Activated naive CD8-positive, alpha-beta T cell treated with anti-CD3 and anti-CD28 coated beads for 36 hours (primary cell): ENCODE measurements at places on chromosomes 16 and 17.

- no peak for DNase-seq
Observed at GRCh38 chr16:78375055-78375679, 275.7 kb downstream of the WWOX start.

- no peak for DNase-seq
Observed at GRCh38 chr16:70750893-70751467, 50.0 kb downstream of the VAC14 start.

DNA sequence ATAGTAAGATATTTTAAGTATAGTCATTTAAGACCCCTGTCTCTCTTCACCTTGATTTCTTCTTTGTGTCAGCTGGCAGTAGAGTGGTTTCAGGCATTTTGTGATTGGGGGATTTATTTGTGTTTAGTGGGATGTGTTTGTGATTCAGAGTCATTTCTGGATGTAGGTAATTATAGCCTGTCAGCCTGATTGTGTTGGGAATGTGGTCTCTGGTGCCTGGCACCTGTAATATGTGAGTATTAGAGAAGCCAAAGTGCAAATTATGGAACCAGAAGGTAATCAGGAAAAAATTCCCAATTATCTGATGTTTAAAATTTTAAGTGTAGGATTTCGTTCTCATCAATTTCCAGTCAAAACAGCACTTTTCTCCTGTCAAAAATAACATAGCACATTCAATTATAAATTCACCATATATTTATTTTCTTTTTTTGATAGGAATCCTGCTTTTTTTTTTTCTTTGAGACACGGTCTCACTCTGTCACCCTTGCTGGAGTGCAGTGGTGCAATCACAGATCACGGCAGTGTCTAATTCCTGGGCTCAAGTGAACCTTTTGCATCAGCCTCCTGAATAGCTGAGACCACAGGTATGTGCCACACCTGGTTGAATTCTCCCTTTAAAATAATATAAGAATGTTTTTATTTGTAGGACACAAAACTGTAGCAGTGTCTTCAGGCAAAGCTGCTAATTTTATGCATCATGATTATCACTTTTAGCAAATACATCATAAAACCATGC is 42.7 kb downstream of the ATF7IP2 start:
- DNase-seq = no peak

DNA sequence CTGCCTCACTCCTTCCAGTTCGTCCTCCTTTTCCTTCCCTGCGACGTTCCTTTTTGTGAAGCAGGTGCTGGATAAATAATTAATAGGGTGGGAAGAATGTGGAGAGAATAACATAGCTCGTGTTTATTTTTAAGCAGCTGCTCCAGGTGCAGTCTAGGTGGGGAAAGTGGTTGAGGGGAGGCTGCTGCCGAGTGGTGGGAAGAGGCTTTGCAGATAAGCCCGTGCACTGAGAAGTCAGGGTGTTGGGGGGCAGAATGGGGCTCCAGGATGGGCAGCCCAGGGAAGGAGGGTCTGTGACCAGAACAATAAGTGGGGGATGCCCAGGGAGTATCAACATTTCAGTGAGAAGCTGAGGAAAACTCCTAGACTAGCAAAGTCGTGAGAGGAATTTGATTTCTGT is 300.5 kb downstream of the CPPED1 start:
- DNase-seq = no peak

DNA sequence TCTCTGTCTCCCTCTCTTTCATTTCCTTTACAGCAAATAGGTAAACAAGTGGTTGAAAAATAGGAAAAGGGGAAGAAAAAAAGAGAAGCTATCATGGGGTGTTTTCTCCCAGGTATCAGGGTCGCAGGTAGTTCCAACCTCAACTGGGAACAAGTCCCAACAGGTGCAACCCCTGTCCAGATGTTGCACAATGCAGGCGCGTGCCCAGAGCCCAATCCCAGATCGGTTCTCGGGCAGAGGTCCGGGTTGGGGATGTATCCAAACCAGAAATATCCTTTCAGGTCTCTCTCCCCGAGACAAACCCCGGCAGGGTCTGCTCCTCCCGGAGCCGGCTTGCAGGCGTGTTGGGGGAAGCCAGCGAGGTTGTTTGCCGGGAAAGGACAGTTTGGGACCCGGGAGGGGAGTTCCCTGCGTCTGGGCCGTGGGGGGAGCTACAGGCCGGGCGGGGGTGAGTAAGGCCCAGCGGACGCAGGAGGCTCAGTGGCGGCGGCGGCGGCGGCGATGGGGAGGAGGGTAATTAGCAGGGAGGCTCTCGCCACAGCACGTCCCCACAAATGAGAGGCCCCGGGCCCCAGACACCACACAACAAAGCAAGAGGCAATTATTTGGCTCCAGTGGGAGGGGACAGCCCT is 21.2 kb upstream of the SP6 start:
- no peak for DNase-seq

GRCh38 chr17:42358434-42358833 is 29.8 kb downstream of the STAT3 start:
- no peak for DNase-seq

GRCh38 chr17:50194140-50194933 is 7.1 kb downstream of the COL1A1 start:
- no peak for DNase-seq

GRCh38 chr17:46264456-46265198 is 30.3 kb upstream of the LRRC37A start:
- no peak for DNase-seq

DNA sequence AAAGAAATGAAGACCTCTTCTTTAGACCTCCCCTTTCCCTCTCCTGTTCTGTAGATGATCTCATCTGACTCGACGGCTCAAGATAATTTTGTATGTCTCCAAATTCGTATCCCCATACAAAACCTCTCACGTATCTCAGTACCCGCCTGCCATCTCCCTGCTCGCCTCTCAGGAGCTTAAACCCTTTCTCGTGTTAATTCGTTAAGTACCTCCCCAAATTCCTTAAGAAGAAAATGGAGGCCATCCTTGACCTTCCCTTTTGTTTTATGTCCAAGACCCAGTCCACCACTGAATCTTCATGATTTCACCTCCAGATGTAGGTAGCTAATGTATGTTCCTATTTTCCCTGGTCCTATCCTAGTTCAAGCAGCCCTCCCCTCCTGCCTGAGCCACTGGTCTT is 41.6 kb downstream of the OR3A1 start:
- no peak for DNase-seq

DNA sequence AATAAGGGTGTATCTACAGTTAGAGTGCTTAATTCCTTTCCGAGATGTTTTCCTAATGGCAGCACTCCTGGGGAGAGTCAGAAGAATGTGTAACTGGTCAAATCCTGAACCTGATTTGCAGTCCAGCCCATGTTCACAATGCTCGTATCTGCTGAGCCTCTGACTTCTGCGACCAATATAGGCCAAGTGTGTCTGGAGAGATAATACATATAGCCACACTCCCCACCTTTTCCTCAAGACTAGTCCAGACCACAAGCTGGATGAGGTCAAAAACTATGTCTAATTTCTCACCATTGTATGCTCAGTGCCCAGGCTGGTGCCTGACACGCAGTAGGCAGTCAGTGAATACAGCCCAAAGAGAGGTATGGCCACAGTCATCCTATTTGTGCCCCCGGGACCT is 58.0 kb downstream of the XYLT1 start:
- DNase-seq = no peak

DNA sequence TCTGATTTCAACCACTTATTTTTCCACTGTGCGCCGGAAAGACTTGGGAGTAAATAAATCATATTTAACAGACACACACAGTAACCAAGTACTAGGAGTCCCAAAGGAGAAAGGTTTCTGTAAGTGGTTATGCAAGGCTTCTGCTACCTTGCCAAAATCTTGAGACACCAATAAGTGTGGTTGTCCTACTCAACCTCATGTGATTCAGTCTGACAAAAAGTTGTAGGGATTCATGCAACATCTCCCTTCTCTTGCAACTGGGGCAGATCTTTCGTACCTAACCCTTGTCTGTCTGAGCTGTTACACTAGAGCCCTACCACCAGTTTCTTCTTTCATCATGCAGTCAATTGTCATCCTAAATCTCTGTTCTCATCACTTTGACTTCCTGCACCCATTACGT is 69.9 kb upstream of the NUDT7 start:
- DNase-seq = no peak

DNA sequence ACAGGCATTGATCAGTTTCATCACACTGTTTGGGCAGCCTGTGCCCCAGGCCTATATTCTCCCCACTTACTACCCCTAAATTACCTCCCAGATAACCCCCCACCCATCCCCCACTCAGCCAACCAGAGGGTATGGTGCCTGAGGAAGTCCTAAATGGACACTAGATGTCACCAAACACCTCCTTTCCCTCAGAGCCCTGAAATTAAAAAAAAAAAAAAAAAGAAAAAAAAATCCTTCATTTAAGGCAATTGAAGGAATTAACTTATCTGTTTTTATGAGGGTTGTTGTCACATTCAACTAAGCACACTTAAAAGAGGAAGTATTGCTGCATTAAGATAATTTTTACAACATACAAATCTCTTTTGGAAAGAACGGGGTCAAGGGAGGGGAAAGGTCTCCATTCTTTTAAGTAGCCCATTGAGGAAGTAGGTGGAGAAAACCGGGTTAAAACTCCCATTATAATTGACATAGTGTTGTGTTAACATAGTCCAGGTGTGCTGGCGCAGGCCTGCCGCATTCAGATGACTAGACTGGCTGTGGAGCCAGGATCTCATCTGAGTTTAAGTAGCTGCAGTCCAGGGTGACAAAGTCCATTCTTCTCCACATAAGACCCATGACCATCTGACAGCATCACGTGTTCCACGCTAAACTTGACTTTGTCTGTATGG is 46.3 kb downstream of the SNX11 start:
- peak; percentile 13 for DNase-seq

DNA sequence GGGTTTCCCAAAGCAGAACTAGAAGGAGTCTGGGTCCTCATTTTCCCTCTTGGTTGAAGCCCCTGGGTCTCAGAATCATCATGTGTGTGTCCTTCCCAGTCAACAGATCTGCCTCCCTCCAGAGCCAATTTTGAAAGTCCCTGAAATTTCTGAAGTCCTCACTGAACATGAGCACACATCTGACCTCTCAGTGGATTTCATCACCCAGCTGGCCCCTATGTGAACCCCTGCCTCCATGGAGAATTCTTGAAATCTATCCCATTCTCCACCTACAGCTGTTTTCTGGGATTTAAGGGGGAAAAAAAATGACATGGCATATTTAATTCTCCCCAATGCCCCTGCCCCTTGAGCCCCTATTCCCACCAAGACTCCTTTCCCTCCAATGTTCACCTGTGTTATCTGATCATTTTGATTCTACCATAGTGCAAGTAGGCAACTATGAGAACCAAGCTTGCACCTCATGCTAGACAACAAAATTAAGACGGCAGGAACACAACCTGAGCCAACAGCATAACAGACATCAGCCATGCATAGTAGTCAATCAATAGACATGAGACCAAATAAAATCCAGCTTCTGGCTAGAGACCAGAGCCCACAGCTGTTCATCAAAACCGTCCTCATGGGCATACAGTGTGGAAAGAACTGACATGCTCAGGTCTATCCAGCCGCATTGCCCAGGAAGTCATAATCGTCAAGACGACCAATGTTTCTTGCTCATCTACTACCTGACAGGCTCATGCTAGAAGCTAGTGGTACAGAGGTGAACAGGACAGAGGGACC is 14.9 kb downstream of the SOX9 start:
- no peak for DNase-seq

DNA sequence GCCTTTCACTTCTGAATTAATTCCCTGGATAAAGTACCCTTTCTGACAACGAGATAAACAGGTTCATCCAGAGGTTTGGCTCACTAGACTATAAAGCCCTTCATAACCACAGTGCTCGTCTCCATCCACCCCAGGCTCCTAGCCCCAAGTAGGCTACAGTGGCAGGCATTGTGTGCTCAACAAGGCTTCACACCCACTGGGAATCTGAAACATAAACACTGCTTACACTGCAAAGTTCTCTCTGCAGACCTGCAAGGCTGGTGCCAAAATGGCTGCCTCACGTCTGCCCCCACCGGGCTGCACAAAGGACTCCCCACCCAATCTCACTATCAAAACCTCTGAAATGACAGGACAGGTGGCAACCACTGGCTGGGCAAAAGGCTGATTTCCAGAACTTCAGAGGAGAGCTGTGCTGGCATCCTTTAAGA is 5.1 kb upstream of the HLF start:
- no peak for DNase-seq

- DNase-seq = peak; percentile 98
Observed at GRCh38 chr17:752002-752619, at the start of gene GEMIN4. GEMIN4 (minus strand) TSS chr17:752264; CDS start chr17:752142, 122 bp downstream.

DNA sequence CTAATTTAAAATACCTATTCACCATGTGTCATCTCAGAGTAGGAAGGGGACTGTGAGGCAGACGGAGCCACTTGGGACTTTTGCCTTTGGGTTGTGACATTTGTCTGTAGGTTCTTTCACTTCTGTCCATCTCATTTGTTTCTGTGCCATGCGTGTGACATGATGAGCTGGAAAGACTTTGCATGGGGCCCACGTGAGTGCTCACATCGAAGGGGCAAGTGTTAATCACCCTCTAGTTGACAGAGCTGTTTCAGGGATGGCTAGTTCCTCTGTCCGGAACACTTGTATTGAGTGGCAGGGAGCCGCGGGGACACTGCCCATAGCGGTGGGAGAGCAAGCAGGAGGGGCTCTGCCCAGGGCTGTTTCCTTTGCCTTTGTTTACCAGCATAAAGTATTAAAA is 112.0 kb downstream of the RPTOR start:
- DNase-seq = no peak

- DNase-seq = no peak
Observed at GRCh38 chr17:1188812-1189504, 9.2 kb upstream of the ABR start.

DNA sequence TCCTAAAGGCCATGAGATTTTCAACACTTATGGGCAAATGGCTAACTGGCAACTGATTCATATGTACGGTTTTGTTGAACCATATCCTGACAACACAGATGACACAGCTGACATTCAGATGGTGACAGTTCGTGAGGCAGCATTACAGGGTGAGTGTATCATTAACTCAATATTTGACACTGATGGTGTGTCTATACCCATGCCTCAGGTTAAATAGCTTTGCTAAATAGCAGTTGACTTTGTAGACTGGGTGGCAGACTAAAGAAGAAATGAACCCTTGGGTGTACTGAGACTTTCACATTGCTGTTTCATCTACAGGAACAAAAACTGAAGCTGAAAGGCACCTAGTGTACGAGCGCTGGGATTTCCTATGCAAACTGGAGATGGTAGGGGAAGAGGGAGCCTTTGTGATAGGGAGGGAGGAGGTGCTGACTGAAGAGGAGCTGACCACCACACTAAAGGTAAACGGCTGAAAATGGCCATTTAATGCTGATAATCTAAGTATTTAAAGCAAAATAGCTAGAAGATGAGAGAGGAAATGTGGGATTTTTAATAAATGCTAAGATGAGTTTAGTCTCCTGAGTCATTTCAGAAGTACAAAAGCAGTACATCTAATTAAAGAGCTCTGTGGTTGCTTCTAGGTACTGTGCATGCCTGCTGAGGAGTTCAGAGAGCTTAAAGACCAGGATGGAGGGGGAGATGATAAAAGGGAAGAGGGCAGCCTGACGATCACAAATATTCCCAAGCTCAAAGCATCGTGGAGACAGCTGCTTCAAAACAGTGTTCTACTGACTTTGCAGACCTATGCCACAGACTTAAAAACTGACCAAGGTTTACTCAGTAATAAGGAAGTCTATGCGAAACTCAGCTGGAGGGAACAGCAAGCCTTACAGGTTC is 3.0 kb downstream of the SETD6 start:
- DNase-seq = no peak
